ENCODE measurements at places on chromosomes 12 and 14.

DNA sequence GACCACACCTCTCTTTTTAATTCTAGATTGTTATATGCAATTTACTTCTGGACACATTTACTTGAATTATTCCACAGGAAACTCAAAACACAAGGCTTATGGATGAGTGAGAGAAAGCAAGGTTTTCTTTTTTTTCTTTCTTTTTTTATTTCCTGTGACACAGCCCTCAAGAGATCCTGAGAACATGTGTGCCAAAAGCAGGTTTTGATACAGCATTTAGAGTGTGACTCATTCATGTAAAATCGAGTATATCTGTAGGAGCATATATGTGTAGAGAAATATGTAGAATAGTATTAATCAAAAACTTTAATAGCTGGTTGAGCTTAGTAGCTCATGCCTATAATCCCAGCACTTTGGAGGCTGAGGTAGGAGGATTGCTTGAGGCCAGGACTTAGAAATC, 4.4 kb upstream of the MAX start:
- H3K27me3 ChIP-seq: no peaks in the 10 kb centered on the region
- H3K4me1 ChIP-seq: peaks cover 3% of the 10 kb centered on the region
- H3K36me3 ChIP-seq: no peaks in the 10 kb centered on the region
- no peak overlapping the region for H3K4me3 ChIP-seq
- no peak overlapping the region for H3K27ac ChIP-seq

DNA sequence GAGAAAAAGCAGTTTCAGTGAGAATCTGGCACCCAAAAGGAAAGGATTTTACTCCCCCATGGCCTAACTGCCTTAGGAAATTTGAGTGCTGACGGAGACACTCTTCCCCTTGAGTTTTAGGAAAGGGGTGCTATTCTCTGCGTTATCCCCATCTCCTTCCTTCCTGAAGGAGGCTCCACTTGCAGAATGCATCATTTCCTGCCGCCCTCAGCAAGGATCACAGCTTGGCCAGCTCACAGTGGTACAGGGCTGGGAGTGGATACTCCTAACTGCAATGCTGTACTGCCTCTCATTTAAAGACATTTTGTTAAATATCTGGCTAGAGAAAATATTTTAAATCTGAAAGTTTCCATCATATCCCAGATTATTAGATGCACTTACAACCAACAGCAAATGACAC, 33.0 kb downstream of the RDH12 start:
- no peak overlapping the region for H3K27ac ChIP-seq
- no peaks in the 10 kb centered on the region for H3K27me3 ChIP-seq
- no peaks in the 10 kb centered on the region for H3K36me3 ChIP-seq
- H3K4me3 ChIP-seq: no peak overlapping the region

GRCh38 chr14:34593740-34594375, 36.1 kb downstream of the SNX6 start:
- H3K4me3 ChIP-seq: no peak overlapping the region
- H3K27ac ChIP-seq: no peak overlapping the region
- no peaks in the 10 kb centered on the region for H3K27me3 ChIP-seq
- no peaks in the 10 kb centered on the region for H3K4me1 ChIP-seq
- DNase-seq: no peak
- peaks cover 66% of the 10 kb centered on the region for H3K36me3 ChIP-seq

- no peak overlapping the region for H3K27ac ChIP-seq
- H3K4me3 ChIP-seq: no peak overlapping the region
- H3K4me1 ChIP-seq: no peaks in the 10 kb centered on the region
- DNase-seq: no peak
- H3K27me3 ChIP-seq: no peaks in the 10 kb centered on the region
- H3K36me3 ChIP-seq: no peaks in the 10 kb centered on the region
These were observed 128.1 kb upstream of the ARID2 start for GRCh38 chr12:45601390-45601789.

- H3K27me3 ChIP-seq: no peaks in the 10 kb centered on the region
- no peak for DNase-seq
- H3K4me3 ChIP-seq: no peak overlapping the region
- no peaks in the 10 kb centered on the region for H3K36me3 ChIP-seq
- no peak overlapping the region for H3K27ac ChIP-seq
These were observed 108.8 kb downstream of the KITLG start for GRCh38 chr12:88471331-88472045.

DNA sequence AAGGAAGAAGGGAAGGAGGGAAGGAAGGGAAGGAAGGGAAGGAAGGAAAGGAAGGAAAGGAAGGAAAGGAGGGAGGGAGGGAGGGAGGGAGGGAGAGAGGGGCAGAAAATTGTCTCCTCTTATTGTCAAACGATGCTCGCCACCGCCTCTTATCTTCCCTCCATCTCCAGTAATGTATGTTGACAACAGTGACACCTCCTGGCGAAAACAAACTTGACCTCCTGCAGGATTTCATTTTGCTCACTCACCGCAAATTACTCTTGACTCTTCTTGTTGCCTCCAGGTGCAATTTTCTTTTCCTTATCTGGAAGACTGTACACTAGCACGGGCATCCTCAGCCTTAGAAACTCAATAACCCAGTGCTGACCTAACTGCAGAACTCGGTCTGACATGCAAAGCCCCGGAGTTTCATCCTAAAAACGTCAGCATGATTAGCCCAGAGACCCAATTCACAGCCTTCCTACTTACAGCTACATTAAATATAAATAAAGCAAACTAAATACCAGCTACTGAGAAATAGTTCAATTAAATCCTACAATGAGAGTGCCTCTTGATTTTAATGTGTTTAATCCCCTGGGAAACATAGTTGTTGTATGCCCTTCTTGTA, 512.4 kb upstream of the TMPO start:
- no peak overlapping the region for H3K4me3 ChIP-seq
- no peaks in the 10 kb centered on the region for H3K36me3 ChIP-seq
- no peak for DNase-seq
- H3K4me1 ChIP-seq: no peaks in the 10 kb centered on the region
- no peaks in the 10 kb centered on the region for H3K27me3 ChIP-seq

DNA sequence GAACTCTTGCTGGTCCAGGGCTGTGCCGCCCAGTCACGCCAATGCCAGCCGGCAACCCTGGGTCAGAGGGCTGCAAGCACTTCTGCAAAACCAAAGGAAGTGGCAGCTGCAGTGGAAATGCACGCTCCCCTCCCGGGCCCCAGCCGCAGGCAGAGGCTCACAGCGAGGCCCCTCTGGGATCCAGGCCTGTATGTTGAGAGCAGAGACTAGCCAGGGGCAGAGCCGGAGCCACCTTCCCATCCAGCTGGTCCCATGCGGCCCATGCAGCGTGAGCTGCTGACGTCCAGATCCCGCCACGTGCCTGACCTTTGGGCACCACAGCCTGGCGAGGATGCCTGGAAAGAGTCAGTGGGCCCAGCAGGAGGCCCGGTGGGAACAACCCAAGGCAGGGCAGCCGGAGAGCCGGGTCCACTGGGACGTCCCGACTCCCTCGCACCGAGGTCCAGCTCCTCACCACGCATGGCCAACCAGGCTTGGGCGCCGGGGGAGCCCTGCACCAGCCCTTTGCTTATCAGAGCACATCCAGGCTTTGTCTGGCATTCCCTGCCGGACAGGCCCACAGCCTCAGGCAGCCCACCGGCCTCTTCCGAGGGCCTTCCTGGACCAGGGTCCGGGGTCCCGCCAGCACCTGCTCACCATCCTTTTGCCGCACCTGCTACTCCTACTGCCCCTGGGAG, 4.3 kb downstream of the GPR132 start:
- H3K4me3 ChIP-seq: peak overlapping the region; percentile 57
- peak overlapping the region; percentile 100 for H3K27ac ChIP-seq
- peaks cover 15% of the 10 kb centered on the region for H3K36me3 ChIP-seq
- no peaks in the 10 kb centered on the region for H3K27me3 ChIP-seq
- DNase-seq: no peak

DNA sequence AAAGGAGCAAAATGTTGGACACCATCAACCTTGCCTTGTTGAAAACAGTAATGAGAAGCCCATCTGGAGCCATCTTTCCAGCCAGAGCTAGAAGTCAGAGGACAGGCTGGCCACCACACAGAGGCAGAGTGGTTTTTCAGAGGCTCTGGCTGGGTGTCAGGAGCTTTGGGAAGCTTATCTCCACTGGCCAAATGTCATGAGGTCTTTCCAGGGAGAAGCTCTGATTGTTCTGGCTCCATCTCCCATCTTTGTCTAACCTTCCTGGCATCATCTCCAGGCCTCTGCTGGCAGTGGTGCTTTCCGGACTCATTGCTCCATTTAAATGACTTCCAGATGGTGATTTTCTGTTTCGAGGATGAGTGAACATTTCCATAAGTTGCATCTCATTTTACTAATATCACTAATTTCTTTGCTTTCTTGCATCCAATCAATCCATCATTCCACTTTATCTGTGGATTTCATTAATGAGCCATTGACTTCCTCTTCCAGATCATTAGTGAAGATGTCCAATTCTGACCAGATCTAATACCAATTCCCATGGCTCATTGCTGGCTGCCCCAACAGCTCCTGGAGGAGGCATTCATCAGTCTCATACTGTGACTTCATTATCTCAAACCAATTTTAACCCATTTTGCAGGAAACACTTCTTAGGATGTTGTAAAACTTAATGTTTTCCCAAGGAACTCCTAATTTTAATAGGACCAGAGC, 35.3 kb upstream of the TMTC1 start:
- H3K36me3 ChIP-seq: no peaks in the 10 kb centered on the region
- no peak for DNase-seq
- H3K4me3 ChIP-seq: no peak overlapping the region
- H3K27ac ChIP-seq: no peak overlapping the region
- no peaks in the 10 kb centered on the region for H3K27me3 ChIP-seq

DNA sequence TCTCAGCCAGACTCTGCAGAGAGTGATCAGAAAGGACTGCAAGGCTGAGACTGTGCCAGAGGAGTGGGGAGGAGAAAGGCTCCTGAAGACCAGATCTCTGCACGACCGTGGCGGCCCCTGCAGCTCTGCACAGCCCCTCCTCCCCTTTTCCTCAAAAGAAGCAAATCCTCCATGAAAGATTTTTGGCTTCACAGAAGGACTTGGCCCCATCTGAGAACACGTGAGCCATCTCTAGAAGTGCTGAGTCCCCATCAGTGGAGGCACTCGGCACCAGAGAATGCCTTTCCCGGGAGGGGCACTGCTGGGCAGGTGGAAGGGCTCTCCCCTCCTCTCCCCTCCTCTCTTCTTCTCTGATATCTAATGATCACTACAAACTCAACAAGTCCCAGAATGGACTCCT, 6.8 kb downstream of the FIGNL2 start:
- peaks cover 6% of the 10 kb centered on the region for H3K4me1 ChIP-seq
- DNase-seq: no peak
- H3K27ac ChIP-seq: no peak overlapping the region
- H3K27me3 ChIP-seq: peaks cover 30% of the 10 kb centered on the region

- no peaks in the 10 kb centered on the region for H3K4me1 ChIP-seq
- H3K36me3 ChIP-seq: no peaks in the 10 kb centered on the region
- no peak overlapping the region for H3K27ac ChIP-seq
- no peaks in the 10 kb centered on the region for H3K27me3 ChIP-seq
- no peak overlapping the region for H3K4me3 ChIP-seq
These were observed 51.6 kb upstream of the DLK1 start for GRCh38 chr14:100674897-100675619.

DNA sequence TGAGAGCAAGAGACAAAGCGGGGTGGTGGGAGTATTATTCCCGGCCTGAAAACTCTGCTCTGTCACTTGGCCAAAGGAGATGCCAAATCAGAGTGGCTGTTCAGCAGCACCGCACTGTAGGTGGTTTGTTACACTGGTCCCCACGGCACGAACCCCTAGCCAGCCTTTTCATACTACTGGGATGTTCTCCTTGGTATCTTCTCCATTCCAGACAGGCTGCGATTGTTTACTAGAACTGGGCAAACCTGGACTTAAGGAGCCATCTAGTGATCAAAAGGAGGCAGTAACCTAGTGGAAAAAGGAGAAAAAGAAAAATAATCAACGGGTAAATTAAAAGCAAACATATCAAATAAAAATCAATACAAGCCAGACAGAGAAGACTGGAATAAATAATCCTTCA, 58.9 kb upstream of the TMTC2 start:
- H3K27ac ChIP-seq: no peak overlapping the region
- H3K27me3 ChIP-seq: no peaks in the 10 kb centered on the region
- H3K36me3 ChIP-seq: no peaks in the 10 kb centered on the region
- no peak for DNase-seq
- H3K4me1 ChIP-seq: no peaks in the 10 kb centered on the region

DNA sequence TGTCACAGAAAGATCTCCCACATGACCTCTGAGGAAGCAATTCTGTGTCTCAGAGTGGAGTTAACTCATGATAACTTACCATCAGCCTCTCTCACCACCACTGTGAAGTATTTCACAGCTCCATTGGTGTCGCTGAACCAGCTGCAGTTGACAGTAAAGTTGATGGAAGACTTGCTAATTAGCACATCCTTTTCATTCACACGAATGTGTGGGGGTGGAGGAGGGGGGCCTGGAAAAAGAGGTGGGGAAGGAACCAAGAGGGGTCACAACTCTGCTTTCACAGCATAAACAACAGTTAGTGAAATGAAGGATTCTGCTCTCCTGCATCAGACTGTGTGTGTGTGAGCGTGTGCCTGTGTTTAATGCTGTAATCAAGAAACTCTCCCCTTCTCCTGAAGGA, 82.1 kb downstream of the PTPRB start:
- H3K27ac ChIP-seq: no peak overlapping the region
- H3K27me3 ChIP-seq: no peaks in the 10 kb centered on the region
- no peaks in the 10 kb centered on the region for H3K36me3 ChIP-seq
- H3K4me1 ChIP-seq: no peaks in the 10 kb centered on the region

- peaks cover 19% of the 10 kb centered on the region for H3K4me1 ChIP-seq
- H3K4me3 ChIP-seq: peak overlapping the region; percentile 54
- H3K27me3 ChIP-seq: peaks cover 20% of the 10 kb centered on the region
These were observed 776 bp downstream of the BMP4 start for GRCh38 chr14:53955671-53956426.

DNA sequence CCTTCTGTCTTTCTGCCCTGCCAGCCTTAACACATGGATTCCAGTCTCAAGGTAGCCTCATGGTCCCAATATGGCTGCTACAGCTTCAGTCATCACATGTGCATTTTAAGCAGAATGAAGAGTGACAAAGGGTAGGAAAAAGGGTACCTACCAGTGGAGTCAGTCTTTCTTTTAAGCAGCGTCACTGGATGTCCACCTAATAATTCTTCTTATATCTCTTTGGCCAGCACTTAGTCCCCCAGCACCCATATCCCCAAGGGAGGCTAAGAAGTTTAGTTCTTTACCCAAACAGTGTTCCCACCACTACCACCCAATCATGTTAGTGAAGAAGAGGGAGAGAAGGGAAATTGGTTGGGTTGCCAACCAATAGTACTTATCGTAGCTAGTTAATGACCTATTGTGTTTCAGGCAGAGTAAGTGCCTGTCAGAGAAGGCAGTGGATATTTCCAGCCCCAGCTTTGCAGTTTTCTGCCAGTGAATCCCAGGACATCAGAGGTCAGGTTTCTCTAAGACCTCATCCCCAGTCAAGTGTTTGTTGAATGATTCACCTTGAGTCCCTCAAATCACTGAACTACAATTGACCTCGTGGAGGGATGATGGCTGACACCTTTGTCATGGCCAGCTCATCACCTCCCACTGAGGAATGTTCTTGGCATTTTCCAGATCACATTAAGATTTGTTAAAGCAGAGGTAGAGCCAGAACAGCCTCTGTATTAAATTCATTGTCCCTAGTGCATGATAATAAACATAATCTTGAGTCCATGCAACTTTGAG, 250.9 kb upstream of the CRY1 start:
- no peaks in the 10 kb centered on the region for H3K4me1 ChIP-seq
- no peak overlapping the region for H3K4me3 ChIP-seq
- H3K27me3 ChIP-seq: no peaks in the 10 kb centered on the region
- no peak for DNase-seq

Data from effector memory CD4-positive, alpha-beta T cell (primary cell).